ENCODE measurements at places on chromosomes 1 and 21.

DNA sequence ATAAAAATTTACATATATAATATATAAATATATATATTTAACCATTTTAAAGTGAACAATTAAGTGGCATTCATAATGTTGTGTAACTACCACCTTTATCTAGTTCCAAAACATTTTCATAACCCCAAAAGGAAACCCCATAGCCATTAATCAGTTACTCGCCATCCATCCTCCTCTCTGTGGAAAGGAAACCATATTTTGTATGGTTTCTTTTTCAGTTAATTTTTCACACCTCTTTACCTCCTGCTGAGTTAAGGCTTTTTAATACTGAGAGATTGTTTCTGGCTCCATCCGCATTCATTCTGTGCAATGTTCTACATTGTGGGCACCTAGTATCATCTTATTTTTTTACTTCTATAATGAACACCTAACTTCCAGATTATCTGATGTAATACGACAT, 512.1 kb downstream of the LMO4 start:
- DNase-seq, result no peak

GRCh38 chr1:29169976-29170375, 11.7 kb downstream of the SRSF4 start:
- no peak for DNase-seq

- DNase-seq, result no peak
Measured at GRCh38 chr1:42167611-42168390, 3.3 kb upstream of the GUCA2A start.

DNA sequence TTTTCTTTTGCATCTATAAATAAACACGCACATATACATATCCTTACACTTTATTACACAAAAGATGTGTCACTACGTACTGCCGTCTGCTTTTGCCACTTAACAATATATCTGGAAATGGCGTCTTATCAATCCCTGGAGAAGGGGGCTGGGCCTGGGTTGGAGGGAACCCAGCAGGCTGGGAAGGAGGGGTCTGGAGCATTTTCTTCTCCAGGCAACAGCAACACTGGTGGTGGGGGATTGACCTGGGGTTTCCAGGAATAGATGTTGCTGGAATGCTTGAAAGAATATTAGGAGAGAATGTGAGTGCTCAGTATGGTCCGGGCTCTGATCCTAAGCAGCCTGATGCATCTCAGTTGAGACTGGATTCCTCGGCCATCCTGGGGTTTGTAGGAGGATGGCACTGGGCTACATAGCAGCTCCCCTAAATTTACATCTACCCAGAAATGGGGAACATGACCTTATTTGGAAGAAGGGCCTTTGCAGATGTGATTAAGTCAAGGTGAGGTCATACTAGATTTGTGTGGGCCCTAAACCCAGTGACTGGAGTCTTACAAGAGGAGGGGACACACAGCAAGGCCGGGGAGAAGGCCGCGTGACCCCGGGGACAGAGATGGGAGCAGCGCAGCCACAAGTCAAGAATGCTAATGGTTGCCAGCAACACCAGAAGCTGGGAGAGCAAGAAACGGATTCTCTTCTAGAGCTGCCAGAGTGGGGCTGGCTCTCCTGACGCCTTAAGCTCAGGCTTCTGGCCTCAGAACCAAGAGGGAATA, 98.6 kb downstream of the SIK1 start:
- DNase-seq, result no peak

- DNase-seq, result no peak
Measured at GRCh38 chr1:246933893-246934292, 2.1 kb upstream of the AHCTF1 start.

DNA sequence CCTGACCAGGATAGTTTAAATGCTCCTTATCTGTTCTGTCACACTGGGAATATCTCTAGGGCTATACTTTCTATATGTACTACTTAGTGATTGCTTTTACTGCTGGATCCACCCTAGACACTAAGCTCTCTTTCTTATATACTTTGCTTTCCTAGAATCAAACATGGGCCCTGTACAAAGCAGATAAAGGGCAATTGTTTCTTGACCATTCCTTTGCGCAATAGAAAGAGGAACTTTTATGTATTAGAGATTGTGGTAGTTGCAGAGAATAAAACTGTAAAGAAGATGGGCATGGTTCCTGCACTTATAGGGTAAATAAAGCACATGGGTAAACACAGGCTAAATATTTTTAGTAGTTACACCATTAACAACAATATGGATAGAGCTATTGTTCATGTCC, 58.8 kb downstream of the ATP6V1G3 start:
- no peak for DNase-seq

- no peak for DNase-seq
Measured at GRCh38 chr1:81471255-81471654, 329.5 kb upstream of the ADGRL2 start.

GRCh38 chr1:210586771-210587170, 258.1 kb downstream of the HHAT start:
- DNase-seq, result no peak

DNA sequence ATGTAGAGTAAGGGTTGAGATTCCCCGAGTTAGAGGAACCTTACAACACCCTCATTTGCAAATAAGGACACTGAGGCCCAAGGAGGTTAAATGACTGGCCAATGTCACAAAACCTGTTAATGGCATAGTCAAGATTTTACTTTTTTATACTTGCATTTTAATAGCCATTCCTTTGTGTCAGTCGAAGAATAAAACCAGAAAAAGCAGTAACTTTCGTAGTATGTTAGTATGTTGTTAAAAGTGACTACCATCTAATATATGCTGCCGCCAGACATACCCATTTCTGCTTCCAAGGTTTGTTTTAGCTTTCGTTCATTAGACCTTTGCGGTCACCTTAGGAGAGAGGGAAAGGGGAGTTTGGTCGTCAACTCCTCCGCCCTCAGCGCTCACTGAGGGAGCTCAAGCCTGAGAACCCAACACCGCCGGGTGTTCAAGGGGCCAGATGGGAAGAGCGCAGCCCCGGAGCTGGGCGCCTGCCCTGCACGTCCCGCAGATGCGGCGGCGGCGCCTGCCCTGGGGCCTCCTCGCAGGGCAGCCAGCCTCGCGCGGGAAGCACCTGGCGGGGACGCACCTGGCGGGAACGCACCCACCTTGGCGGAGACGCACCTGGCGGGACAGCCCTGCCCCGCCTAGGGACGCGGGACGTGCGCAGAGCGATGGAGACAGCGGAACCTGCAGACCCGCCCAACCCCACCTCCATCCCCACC, 466 bp downstream of the VPS26C start:
- no peak for DNase-seq

DNA sequence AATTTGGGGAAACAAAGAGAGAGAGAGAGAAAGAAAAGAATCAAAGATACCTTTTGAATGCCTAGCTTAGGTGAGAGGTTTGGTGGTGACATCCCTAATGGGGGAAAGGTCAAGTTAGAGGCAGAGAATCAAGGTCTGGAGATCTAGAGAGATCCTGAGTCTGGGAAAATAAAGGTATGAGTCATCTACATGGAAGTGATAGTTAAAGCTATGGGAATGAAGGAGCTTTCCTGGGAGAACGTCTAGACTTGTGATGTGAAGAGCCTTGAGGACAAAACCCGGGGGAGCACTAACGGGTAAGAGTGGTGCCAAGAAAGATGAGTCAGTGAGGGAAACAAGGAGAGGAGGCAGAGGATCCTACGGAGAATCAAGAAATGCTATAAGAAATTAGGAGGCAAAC, 110.8 kb upstream of the RUNX1 start:
- DNase-seq, result no peak

Measured in stimulated activated CD8-positive, alpha-beta memory T cell treated with anti-CD3 and anti-CD28 coated beads, Interleukin-12 subunit alpha, Interleukin-12 subunit beta, amount 100 ng/mL, for 4 hours (primary cell).